ENCODE measurements at places on chromosomes 5 and 9. TPM values are rescaled to one million over a fixed set of nuclear protein-coding genes. Genes with fewer than 3 reads are reported as not detected.

The TLR4 gene
- 0.18 TPM for total RNA-seq

The ECM2 gene
- 0.24 TPM for total RNA-seq

The SLC6A7 gene
- 0.02 TPM for total RNA-seq

The NMUR2 gene
- 0.09 TPM for total RNA-seq

The SUSD3 gene
- 0.67 TPM for total RNA-seq

The LHX3 gene
- total RNA-seq, result 0.09 TPM

The CYFIP2 gene
- total RNA-seq, result 21.2 TPM

The SIGMAR1 gene
- total RNA-seq, result 158 TPM

The F2R gene
- total RNA-seq, result 52.0 TPM

The SREK1 gene
- 35.3 TPM for total RNA-seq

The ACOT12 gene
- not detected for total RNA-seq

The CCDC152 gene
- not detected for total RNA-seq

The NME5 gene
- not detected for total RNA-seq

The TLE1 gene
- 89.1 TPM for total RNA-seq

The FOXD4L3 gene
- 0.18 TPM for total RNA-seq

The HMHB1 gene
- total RNA-seq, result not detected

The SPINK7 gene
- not detected for total RNA-seq

The NRG2 gene
- total RNA-seq, result 2.0 TPM

The CDO1 gene
- total RNA-seq, result not detected

The SLC23A1 gene
- total RNA-seq, result 1.5 TPM

The DMRTA1 gene
- total RNA-seq, result 0.73 TPM

The ITGA1 gene
- total RNA-seq, result 1.0 TPM

The PCDHGA6 gene
- total RNA-seq, result 0.22 TPM

The SEC61B gene
- total RNA-seq, result 365 TPM

The TLX3 gene
- not detected for total RNA-seq

The NSG2 gene
- total RNA-seq, result 0.08 TPM

The SLC45A2 gene
- 0.05 TPM for total RNA-seq

The C5orf52 gene
- total RNA-seq, result not detected

The FGF1 gene
- total RNA-seq, result 0.32 TPM

The KIF3A gene
- 5.2 TPM for total RNA-seq

The AQP7 gene
- total RNA-seq, result 0.47 TPM

The TENT4A gene
- total RNA-seq, result 24.7 TPM

The SEMA6A gene
- total RNA-seq, result 0.39 TPM

The HRH2 gene
- 0.82 TPM for total RNA-seq

The PCDHGA2 gene
- total RNA-seq, result 0.62 TPM

The ASTN2 gene
- 4.3 TPM for total RNA-seq

The RGS7BP gene
- total RNA-seq, result not detected

The LVRN gene
- 0.06 TPM for total RNA-seq

The OR5C1 gene
- not detected for total RNA-seq

The EIF4E1B gene
- total RNA-seq, result not detected

The APBB3 gene
- total RNA-seq, result 6.2 TPM

The XPA gene
- total RNA-seq, result 13.8 TPM

The SHOC1 gene
- total RNA-seq, result not detected

The BARHL1 gene
- not detected for total RNA-seq

The OR1Q1 gene
- not detected for total RNA-seq

Data from A549 treated with CORT108297 at 1 μM for 4 hours (cell line).